ENCODE measurements at places on chromosomes 1 and 21. TPM values are rescaled to one million over a fixed set of nuclear protein-coding genes. Genes with fewer than 3 reads are reported as not detected.

DNA sequence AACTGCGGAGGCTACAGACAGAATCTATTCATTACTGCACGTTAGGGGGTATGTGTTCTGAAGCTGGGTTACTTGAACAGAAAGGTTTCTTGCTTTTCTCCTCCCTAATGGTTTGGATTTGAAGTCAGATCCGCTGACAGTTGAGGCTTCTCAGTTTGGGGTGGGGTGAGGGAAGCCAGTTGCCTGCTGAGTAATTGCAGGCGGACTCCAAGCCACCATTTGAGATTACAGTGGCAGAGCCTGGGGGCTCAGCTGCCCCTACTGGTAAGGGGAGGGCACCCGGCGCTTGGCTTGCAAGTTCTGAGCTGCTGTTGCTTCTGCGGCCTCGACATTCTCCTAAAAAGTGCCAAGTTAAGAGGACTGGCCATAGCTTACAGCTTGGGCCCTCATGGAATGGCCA is 2.0 kb downstream of the GRHL3 start:
- DNase-seq = no peak

DNA sequence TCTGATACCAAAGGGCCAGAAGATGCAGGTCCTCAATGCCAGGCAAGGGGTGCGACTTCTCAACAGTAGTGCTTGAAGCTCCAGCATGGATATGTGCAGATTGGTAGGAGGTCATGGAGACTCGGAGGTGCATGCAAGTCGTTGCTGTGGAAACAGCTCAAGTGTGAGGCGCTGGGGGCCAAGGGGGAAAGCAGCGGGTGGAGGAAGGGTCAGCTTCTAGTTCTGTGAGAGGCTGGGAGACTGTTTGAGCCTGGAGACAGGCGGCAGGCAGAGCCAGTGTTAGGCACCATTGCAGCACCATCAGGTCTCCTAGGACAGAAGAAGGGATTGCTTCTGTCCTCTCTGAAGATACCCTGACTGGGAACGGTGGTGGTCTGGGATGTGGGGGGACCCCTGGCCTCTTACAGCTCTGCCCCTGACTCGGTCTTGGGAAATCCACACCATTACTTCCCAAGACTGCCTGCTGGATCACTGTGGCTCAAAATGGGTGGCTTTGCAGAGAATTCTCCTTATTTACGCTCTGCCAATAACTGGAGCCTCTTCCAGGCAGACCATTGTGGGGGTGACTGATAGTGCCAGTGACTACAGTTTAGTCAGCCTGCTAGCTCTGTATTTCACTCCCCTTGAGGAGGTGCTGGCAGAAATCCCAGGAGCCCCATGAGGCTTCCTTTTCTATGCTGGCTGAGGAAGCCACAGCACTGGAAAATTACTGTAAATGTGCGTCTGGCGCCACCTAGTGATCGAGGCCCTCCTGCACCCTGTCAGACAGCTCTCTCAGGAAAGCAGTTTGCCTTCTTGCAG is 46.3 kb upstream of the VANGL1 start:
- peak; percentile 94 for DNase-seq

GRCh38 chr1:24254783-24255182 is 64.4 kb upstream of the GRHL3 start:
- no peak for DNase-seq

The TSPEAR gene
- not detected for total RNA-seq

Data from fibroblast of villous mesenchyme (primary cell).